ENCODE measurements at places on chromosomes 2 and 18.

- DNase-seq: no peak
Measured at GRCh38 chr2:31426096-31426495, 11.6 kb upstream of the XDH start.

DNA sequence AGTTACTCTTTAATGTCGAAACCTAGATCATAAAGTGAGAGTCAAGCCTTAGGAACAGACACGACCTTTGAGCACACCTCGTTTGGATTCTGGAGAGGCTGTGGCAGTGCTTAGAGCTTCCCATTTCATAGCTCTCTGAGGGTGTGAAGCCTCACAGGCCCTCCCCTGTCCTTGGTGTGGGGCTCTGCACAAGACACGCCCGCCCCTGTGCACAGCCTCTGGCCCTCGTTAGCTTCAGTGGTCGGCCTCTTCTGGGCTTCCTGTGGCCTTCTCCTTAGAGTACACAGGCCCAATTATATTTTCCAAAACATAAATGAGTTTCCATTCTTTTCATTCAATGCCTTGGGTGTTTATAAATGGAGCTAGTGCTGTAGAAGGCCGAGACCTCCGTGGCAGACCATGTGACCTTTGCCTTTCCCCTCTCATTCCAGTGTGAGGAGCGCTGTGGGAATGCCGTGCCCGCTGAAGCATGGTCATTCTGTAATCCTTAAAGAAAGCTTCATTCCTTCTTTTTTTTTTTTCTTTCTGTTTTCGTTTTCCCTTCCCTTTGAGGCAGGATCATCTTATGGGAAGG, 208.6 kb downstream of the DCDC2C start:
- no peak for DNase-seq

DNA sequence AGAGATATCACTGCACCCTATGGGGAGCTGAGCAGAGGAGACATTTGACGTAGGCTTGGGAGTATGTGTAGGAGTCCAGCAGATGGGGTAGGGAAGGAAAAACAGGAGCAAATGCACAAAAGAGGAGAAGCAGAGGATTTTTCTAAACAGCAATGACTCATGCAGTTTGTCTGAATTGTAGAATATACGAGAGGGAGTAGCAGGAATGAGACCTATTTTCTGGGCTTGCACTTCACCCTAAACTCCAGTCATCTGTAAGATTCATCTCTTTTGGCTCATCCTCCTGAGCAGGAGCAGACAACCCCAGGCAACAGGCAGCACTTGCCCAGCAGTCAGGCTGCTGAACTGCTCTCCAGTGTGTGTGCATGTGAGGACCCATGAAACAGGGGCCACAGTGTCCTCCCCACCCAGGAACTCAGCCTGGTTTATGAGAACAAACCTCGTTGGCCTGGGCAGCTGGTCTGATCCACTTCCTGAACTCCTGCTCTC, 100.2 kb upstream of the CDC42EP3 start:
- DNase-seq: no peak

DNA sequence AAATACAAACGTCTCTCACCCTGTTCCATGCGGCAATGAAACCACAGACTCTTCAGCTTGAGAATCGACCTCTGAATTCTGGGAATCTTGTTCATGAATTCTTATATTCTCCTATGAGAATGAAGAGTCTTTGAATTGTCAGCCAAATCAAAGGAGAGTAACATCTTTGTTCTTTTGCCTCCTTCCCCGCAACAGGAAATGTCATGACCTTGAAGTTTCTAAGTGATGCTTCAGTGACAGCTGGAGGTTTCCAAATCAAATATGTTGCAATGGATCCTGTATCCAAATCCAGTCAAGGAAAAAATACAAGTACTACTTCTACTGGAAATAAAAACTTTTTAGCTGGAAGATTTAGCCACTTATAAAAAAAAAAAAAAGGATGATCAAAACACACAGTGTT, 21.8 kb downstream of the TNFAIP6 start:
- no peak for DNase-seq

GRCh38 chr2:159146996-159147666, 139.4 kb downstream of the WDSUB1 start:
- no peak for DNase-seq

DNA sequence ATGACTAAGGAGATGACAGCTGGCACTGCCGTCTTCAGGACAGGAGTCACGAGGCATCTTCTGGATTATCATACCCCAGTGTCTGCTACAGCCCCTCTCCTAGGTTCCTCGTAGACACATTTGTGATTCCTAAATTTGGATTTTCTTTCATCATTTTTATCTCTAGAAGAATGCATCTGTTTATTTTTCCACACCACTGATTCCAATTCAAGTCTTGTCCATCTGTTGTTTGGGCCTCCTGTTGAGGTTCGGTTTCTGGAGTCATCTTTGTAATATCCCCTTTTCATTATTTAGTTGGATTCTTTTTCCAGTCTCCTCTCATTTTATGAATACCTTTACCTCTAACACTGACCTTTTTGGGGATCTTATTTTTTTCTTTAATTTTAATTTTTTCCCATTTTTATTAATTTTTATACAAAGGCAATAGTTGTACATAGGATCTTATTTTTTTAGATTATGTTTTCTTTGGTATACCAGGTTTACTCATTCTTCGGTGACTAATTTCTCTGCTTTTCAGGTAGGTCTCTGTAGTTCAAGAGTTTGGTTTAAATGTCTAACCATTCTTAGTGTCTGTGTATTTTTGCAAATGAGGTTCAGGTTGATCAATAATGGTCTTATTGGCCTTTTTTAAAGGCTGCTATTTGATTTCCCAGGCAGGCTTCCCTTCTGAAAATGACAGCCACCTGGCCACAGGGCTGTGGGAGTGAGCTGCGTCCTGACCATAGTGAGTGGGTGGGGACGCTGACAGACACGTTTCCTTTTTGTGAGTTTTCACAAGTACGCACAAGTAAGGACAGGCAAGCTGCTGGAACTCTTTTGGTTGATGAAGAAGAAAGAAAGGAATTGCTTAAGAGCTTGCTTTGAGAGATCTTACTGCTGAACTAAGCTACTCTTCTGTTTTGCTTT, 34.5 kb downstream of the FARP2 start:
- no peak for DNase-seq

DNA sequence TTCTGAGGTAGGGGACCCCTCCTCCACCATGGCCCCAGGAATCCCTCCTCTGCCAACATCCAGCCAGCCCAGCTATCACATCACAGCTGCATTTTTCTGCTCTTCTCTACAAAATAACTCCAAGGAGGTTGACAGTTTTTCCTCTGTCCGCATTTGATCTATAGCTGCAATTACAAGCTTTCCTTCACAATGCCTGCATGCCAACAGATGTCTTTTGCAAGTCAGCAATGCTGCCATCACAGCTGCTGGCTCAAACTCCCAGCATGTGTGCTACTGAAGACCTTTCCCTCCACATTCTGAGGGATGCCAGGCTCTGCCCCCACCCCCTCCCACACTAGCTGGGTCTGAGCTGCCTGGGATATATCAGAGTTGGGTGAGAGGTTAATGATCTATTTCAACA, 51.7 kb downstream of the MCFD2 start:
- DNase-seq: no peak

DNA sequence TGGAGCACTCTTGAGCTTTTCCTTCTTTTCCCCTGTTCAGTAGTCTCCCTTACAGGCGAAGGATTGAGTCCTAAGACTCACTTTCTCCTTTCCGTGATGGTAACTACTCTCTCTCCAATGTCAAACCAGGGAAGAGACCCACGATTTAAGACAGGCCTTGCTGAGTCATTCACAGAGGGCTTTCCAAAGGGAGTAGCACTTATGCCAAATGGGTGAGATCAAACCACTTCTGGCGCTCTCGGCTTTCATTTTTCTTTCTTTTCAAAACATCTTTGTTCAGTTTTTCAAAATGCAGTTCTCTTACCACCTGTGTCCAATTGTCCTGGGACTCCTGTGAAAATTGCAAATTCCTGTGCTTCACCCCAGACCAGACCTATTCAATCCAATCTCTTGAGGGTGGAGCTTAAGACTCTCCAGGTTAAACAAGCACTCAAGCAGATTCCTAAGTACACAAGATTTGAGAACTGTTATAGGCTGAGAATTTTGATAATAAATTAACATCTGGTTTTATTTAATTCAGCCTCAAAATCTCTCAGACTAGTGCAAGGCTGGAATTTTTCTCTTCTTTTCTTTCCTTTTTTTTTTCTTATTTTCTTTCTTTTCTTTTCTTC, 14.4 kb upstream of the MRPL19 start:
- DNase-seq: no peak

DNA sequence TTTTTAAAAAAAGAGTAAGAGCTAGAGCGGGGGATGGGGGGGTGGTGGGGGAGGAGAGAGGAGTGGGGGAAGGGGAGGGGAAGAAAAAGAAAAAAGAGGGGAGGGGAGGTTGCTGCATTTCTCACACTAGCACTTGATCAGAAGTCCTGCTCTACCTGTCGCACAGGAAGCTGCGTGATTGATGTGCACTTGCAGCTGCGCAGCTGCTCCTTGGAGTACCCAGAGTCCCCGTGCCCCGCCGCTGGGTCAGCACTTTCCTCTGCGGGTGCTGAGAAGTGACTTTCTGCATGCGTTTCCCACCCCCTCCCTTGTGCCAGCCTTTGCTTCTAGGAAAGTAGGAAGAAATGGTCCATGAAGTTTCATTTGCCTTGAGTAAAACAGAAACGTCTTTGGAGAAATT, 297.3 kb downstream of the ETAA1 start:
- no peak for DNase-seq

DNA sequence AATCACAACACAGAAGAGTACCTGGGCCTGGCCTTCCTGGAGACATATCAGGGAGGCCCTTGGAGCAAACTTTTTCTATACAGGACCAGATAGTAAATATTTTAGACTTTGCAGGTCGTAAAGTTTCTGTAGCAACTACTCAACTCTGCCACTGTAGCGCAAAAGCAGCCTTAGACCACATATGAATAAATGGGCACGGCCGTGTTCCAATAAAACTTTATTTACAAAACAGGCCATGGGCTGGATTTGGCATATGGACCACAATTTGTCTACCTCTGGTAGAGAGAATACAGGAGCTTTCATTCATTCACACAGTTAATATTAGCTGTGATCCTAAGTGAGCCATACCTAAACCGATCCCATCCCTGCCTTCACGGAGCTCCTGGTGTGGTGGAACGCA, 98.6 kb upstream of the CAB39 start:
- no peak for DNase-seq

DNA sequence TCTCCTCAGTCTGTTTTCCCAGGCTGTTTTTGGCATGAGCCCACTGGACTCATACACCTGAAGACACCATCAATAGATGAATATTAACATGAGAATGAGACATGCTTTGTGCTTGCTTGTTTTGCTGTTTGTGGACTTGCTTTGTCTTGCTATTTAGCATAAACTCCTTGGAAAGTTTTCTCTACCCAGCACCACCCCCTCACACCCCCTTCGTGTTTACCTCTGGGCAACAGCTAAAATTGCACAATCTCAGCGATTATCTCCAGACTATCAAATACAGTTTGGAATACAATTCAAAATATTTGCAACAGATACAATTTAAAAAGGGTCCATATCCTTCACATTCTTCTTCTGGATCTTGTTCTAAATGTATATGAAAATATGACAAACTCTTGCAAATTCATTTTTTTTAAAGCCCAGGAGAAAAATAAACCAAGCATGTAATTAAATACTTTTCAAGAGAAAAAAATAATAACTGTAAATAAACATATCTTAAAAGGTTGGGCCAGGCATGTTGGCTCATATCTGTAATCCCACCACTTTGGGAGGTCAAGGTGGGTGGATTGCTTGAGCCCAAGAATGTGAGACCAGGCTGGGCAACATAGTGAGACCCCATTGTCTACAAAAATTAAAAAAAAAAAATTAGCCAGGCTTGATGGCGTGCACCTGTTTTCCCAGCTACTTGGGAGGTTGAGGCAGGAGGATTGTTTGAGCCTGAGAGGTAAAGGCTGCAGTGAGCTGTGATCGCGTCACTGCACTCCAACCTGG, 32.3 kb upstream of the PMAIP1 start:
- no peak for DNase-seq

DNA sequence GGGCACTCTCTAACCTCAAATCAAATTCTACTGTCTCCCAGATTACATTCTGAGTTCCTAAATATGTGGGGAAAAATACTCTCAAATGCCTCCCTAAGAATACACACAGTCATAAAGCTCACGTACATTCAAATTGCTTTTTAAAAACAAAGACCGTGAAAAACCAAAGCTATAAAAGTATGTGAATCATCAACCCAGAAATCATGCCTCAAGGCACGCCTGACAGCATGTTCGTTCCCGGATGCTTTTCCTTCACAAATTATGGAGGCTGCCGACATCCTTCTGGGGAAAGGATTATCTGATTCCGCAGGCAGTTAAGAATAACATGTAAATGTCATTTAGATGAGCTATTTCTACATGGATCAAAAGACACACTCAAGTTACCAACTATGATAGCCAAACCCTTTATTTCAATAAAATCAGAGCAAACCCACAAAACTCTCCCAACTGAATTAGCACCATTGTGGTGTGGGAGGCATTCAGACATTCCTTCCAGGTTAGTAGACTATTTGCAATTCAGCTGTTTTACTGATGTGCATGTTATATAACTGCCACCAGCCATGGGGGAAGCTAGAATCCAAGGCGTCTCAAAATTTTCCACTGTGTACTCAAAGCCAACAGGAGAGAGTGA, 398.2 kb upstream of the TRIB2 start:
- no peak for DNase-seq

- no peak for DNase-seq
Measured at GRCh38 chr2:145302886-145303285, 783.0 kb upstream of the ZEB2 start.

DNA sequence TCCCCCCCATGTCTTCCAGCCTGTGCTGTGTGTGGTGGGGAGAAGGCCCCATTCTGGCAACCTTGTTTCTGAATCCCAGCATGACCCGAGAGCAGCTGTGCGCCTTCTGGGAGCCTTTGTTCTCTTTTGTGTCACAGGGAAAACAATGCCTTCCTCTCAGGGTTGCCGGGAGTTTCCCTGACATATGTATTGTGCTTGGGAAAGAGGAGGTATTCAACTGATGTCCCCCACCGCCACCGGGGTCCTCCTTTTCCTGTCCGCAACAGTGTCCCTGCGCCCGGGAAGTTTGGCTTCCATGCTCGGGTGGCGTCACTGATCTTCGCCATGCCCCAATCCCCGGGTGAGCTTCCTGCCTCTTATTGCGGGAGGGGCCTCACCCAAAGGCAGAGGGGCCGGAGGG, 77.5 kb upstream of the ASB18 start:
- no peak for DNase-seq

DNA sequence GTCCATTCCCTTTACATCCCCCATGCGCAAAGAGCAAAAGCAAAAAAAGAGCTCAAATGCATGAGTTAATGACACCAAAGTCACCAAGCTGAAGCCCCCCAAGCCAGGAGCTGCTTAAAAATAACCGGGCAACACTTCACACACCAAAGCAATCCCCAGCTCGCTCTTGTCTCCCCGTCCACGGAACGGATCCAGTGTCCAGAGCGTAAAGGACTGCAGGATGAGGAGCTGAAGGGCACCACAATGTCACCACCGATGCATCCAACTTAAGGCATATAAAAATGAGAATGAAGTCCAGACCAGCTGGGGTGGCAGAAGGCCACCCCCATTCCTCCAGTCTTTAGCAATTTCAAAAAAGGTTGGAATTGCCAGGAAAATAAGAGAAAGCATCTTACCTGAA, 8.7 kb downstream of the SMAD7 start:
- DNase-seq: no peak
